Anterior cingulate cortex (tissue), 58 donors: ENCODE measurements at places on chromosomes 11 and 22.

GRCh38 chr11:60785136-60785535 lies at the start of gene MS4A10:
TSS of gene MS4A10 (plus strand) at chr11:60785333. CDS start at chr11:60790336, 5,003 bp downstream.
- DNase-seq, result no peak

GRCh38 chr11:104968355-104968855 lies at the start of gene CASP4:
TSS of gene CASP4 (minus strand) at chr11:104968574. CDS start at chr11:104968525, 49 bp downstream.
- no peak for DNase-seq

DNA sequence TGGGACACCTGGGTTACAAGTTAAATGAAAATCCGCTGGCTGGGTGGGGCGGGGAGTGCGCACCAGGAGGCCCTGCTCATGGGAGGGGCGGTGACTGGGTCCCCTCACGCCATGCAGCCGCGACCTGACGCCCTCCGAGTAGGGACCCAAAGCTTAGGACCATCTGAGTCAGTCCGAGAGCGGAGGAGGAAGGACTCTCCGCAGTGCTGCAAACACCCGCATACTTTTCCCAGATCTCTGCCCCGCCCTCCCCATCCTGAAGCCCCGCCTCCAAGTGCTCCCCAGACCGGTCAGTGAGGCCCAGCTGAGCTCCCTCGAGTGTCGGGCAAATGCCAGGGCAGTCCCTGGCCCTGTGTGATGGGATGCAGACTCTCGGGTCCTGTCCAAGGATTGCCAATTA lies 6.6 kb upstream of the FLI1 start:
- no peak for DNase-seq

GRCh38 chr11:396511-396947 lies 2.5 kb downstream of the PKP3 start:
- DNase-seq, result no peak

- no peak for DNase-seq
Observed at GRCh38 chr22:26168330-26168851, 871 bp upstream of the SEZ6L start.

DNA sequence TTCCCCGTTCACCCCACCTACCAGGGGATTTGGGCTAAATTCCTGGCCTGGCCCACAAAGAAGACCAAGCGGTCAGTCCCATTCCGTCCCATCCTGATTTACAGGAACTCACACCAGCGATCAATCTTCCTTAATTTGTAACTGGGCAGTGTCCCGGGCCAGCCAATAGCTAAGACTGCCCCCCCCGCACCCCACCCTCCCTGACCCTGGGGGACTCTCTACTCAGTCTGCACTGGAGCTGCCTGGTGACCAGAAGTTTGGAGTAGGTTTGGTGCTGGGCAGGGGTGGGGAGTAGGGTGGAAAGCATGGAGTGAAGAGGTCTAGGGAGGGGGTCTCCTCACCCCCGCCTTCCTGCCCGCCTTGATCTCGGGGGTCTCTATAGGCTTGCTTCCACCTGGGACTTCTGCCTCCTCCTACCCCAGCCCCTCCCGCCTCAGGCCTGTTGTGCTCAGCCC lies at the start of gene SERPING1:
SERPING1 (plus strand) TSS at position 225 of the 455 bp plus-strand sequence. CDS start 586 bp downstream, outside the sequence.
- DNase-seq, result no peak

DNA sequence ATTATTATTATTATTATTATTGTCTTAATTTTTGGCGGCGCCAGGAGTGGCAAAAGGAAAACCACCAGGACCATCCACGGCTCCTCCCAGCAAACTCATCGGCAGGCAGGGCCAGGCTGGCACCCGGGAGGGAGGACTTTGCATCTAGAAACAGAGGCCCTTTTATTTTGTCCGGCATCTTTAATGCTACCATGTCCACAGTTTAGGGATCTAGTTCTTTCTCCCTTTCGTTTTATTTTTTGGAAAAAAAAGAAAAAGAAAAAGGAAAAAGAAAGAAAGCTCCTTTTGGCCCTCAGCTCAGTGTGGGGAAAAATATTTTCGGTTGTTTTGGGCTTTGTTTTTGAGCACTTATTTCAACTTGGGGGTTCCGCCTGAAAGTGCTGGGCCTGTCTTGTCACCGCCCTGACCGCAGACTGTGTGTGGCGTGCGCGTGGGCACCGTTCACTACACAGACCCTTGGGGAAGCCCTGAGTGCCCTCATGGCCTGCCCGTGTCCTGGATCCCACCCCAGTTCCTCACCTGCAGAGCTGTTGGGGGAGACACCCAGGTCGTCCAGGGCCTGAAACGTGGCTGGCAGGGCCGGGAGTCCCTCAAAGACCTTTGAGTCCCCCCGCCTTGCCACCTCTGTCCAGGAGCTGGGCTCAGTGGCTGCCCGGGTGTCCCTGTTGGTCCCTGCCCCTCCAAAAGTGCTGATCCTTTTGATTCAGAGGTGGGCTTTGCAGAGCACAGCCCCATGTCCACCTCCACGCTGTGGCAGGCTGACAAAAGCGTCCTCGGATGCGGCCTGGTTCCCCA lies 69.1 kb upstream of the PPARA start:
- DNase-seq, result no peak

DNA sequence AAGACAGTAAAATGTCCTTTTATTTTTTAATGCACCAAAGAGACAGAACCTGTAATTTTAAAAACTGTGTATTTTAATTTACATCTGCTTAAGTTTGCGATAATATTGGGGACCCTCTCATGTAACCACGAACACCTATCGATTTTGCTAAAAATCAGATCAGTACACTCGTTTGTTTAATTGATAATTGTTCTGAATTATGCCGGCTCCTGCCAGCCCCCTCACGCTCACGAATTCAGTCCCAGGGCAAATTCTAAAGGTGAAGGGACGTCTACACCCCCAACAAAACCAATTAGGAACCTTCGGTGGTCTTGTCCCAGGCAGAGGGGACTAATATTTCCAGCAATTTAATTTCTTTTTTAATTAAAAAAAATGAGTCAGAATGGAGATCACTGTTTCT lies 1.1 kb upstream of the CCND1 start:
- no peak for DNase-seq

- peak; percentile 34 for DNase-seq
Observed at GRCh38 chr22:49889071-49889470, 29.2 kb downstream of the ALG12 start.

DNA sequence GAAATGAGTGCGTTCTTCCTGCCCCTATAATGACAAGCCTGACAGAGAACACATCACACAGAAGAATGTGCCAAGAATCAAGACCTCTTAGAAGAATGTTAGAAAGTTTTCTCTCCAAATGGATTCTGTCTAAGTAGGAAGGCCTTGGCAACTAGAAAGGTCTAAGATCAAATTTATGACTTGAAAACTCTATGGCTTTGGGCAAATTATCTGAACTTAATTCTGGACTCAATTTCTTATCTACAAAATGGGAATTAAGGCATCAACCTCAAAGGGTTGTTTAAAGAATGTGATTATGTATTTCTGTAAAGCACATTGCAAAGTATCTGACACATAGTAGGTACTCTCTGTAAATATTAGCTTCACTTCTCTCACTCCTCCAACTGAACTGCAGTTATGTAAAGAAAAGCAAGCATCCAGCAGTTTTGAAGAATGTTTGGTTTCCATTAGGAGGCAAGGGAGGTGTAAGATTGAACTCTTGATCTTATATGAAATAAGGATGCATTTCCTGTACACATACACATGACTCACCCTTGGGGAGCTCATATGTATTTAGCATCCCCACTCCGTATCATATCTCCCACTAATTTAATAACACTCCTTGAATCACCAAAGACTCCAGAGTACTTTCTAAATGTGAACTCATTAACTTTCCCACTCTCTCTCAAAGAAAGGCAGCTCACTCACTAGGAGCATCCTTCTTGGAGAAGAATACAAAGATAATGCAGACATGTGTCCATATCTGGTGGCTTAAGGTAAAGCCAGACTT lies 77.6 kb downstream of the ETS1 start:
- no peak for DNase-seq
